ENCODE measurements at places on chromosomes 2 and 18.

DNA sequence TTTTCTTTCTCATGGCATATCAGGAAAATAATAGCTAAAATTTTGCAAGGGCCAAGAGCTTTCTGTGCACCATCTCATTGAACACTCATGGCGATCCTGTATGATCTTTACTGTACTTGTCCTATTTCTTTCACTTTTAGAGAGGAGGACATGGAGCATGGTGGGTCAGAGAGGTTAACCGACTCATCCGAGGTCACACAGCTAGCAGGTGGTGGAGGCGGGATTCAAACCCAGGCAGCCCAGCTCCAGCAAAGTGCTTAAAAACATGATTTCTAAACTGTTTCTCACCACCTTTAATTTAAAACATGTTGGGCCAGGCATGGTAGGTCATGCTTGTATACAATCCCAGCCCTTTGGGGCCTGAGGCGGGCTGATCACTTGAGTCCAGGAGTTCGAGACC lies 6.4 kb downstream of the NGEF start:
- no peak for DNase-seq

GRCh38 chr18:23263551-23264235 lies 128.4 kb downstream of the CABLES1 start:
- no peak for DNase-seq

GRCh38 chr2:230262246-230262645 lies 36.7 kb downstream of the SP140 start:
- no peak for DNase-seq

DNA sequence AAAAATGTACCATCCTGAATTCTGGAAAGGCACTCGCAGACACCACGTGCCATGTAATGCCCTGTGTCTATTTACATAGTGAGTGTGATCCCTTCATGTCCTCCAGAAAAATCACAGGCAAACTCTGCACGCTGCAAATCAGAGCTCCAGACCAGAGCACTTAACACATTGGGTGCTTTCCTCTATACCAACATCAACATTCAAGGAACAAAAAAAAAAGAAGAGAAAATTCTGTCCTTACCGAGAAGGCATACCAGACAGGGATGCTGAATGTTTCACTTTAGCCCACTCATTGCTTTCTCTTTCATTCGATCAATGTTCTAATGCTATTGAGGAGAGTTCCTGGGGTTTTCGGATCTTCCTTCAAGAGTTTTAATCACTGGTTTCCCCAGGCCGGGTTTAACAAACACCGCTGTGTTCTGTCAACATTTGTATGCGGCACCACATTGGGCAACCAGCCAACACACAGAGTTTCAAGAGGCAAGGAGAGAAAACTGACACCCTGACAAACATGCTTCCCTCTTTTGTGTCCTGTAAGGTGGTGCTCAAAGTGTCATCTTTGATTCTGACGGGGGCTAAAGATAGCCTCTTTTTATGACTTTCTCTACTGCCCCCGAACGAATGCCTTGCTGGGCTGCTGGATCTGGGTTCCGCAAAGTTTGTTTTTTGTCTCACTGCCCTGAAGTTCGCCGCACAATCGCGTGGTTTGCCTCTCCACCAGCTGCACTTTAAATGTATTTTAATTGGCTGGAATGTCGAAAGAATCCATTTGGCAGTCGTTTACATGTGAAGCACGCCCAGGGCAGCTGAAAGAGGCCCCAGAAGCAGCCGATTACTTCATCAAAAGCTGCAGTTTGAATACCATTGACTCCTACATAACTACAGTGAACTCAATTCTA lies 106.4 kb upstream of the NCKAP5 start:
- DNase-seq, result no peak

GRCh38 chr2:20378891-20379519 lies 28.4 kb upstream of the PUM2 start:
- DNase-seq, result no peak

- DNase-seq, result no peak
These were observed 343.4 kb upstream of the HS6ST1 start for GRCh38 chr2:128662051-128662471.

DNA sequence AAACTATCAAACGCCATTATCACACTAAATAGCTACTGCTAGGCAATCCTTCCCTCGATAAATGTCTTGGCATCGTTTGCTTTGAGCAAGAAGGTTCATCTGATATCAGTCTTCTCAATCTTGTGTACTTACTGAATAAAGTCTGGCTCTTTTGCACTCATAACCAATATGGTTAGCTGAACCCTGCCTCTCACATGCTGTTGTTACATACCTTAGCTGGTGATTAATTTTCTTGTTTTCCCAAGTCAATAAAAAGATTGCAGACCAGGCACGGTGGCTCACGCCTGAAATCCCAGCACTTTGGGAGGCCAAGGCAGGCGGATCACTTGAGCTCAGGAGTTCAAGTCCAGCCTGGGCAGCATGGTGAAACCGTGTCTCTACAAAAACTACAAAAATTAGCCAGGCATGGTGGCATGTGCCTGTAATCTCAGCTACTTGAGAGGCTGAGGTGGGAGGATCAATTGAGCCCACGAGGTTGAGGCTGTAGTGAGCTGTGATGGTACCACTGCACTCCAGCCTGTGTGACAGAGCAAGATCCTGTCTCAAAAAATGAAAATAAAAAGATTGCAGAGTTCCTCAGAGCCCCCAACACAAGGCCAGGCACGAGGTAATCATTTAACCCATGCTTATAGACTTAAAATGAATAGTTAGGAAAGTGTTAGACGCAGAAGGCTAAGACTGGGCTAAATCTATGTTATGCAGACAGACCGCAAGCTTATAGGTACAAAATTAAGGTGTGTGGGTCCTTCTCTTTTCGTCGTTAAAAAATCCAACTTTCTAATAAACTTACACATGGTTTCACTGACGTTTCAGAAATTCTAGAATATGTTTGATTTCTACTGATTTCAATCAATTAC lies 177.5 kb downstream of the ALPK2 start:
- DNase-seq, result no peak

DNA sequence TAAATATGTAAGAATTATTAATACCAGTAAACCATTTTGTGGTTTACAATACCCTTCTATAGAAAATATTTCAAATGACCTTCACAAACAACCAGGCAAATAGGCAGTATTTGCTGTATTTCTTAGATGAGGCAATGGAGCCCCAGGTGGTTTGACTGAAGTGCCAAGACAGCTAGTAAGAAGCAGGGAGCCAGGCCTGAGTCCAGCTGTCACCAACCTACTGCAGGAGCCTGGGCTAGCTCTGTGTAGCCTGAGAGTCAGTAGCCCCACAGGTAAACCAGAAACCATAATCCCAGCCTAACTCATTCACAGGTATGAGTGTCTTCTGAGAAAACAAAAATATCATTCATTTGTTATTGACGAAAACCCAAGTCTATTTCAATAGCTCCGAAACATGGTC lies 45.6 kb downstream of the TRIB2 start:
- no peak for DNase-seq

DNA sequence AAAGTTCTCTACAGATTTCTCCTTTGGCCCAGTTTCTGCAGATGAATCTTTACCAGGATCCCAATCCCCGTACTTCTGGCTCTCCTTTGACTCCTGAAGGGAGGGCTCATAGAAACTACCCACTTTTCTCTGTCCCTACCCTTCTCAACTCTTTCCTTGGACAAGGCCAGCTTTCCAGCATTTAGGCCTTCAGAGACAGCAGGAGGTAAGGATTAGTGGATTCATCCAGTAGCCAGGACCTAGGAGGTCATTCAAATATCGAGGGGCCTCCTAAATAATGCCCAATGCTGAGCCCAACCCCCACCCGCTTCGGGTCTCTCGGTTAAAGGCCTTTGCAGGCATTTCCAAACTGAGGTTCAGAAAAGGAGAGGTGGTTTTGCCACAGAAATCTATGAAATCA lies 4.8 kb upstream of the ZNF532 start:
- DNase-seq, result no peak

- DNase-seq, result no peak
These were observed 8.9 kb upstream of the SESTD1 start for GRCh38 chr2:179273461-179273962.

DNA sequence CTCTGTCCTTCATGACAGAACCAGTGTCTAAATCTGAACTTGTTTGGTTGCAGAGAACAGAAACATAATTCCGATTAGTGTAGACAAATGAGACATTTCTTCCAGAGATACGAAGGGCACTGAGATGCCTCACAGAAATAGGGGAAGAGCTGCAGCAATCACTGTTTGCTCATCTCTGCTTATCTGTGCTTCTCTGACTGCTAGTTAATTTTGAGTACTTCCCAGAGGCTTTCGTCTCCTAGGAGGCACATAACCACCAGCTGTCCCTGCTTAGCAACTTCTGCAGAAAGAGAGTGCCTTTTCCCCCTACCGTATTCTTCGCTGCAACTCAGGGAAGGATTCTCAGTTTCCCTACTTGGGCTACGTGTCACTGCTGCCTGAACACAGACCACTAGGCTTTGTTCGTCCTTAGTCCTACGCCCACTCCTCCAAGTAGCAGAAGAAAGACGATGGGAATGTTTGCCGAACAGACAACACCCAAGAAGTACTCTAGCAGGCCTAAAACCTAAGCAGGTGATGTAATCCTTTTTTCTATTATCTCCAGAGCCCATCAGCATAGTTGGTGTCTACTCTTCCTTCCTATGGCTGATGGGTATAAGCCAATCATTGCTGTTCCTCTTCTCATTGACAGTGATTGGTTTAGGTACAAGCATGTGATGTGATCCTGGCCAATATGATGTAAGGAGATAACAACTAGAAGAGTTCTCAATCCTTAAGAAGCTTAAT lies 63.6 kb downstream of the TNP1 start:
- no peak for DNase-seq

- no peak for DNase-seq
These were observed 1.9 kb upstream of the HOXD9 start for GRCh38 chr2:176120364-176121189.

DNA sequence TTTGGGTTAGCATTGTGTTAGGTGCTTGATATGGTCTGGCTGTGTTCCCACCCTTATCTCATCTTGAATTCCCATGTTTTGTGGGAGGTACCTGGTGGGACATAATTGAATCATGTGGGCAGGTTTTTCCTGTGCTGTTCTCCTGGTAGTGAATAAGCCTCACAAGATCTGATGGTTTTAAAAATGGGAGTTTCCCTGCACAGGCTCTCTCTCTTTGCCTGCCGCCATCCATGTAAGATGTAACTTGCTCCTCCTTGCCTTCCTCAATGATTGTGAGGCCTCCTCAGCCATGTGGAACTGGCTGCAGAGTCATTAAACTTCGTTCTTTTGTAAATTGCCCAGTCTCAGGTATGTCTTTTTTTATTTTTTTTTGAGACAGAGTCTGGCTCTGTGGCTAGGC lies 2.8 kb downstream of the MSH2 start:
- DNase-seq, result no peak

DNA sequence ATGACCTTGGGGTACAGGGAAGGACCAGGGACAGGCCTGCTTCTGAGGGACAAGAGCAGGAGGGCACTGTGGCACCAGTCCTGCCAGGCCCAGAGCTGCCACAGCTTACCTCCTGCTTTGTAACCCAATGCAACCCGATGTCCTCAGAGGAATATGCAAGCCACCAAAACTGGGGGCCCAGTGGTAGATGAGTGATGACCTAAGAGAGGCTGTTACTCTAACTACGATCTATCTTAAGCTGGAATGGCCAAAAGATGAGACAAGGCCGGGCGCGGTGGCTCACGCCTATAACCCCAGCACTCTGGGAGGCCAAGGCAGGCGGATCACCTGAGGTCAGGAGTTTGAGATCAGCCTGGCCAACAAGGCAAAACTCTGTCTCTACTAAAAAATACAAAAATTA lies 12.8 kb downstream of the CYB5A start:
- no peak for DNase-seq

DNA sequence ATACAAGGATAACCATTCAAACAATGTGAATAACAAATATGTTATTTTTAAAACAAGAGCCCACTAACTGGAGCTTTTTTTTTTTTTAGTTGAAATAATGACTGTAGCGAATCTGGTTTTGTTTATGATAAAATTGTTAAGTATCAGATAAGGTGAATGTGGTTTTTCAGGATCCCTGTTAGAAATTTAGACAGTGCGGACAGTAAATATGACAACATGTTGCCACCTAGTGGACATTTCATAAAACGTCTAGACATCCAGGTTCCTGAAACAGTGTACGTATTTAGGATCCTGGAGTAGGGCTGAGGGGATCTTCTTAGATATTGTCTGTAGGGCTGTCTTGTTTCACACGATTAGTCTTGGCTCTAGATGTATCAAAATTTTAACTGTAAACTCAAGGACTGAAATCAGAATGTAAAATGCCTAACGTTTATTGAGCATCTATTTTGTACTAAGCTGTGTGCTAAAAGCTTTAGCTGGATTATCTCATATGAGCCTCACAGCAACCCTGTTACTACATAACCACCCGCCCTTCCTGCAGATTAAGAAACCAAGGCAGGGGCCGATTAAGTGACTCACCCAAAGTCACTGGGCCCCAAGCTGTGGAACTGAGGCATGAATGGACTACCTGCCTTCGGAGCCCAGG lies 23.9 kb upstream of the CCDC68 start:
- no peak for DNase-seq

GRCh38 chr2:106158871-106159270 lies 35.2 kb downstream of the UXS1 start:
- DNase-seq, result no peak

- no peak for DNase-seq
These were observed 4.9 kb downstream of the CEBPZOS start for GRCh38 chr2:37201208-37201607.

DNA sequence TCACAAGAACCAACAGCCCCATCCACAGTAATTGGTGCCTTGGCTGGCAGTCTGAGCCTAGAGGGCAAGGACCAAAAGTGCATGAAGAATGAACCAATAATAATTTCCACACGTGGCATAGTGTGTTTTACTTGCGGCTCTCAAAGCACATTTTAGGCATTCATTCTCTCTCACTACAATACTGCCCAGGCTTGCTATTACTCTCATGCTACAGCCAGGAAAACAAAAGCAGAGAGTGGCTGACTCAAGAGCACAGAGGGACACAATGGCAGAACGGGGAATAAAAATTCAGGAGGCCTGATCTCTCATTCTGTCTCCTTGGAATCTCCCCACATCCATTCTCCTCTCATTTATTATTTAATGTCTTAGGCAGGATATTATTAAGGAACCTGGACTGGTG lies 57.0 kb upstream of the NOL4 start:
- no peak for DNase-seq

- DNase-seq, result no peak
These were observed 68.9 kb upstream of the SLC38A11 start for GRCh38 chr2:165024199-165024598.

DNA sequence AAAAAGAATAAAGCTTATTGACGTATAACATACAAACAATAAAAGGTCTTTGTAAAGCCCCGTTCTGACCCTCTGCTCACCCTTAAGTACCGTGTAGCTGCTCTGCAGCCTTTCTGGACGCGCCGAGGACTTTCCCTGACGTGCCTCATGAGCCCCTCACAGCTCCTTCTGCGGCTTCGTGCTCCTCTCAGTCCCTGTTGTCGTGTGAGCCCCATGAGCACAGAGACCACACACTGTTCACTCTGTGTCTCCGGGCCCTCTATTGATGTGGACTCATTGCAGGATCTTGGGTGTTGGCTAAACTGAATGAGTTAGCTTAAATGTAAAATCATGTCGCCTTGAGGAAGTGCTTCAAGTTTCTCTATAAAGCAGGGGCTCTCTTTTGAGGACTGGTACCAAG lies 43.6 kb upstream of the INHBB start:
- DNase-seq, result no peak

- DNase-seq, result no peak
These were observed 97.8 kb downstream of the RTN4 start for GRCh38 chr2:54952425-54952824.

- no peak for DNase-seq
These were observed 83.7 kb downstream of the PMAIP1 start for GRCh38 chr18:59983506-59983905.

GRCh38 chr2:28656937-28657615 lies 94.6 kb upstream of the PPP1CB start:
- no peak for DNase-seq

Data from stimulated activated CD8-positive, alpha-beta memory T cell treated with anti-CD3 and anti-CD28 coated beads, Interleukin-7, amount 100 ng/mL, for 48 hours (primary cell).